ENCODE measurements at places on chromosomes 1 and 21. TPM values are rescaled to one million over a fixed set of nuclear protein-coding genes. Genes with fewer than 3 reads are reported as not detected.

DNA sequence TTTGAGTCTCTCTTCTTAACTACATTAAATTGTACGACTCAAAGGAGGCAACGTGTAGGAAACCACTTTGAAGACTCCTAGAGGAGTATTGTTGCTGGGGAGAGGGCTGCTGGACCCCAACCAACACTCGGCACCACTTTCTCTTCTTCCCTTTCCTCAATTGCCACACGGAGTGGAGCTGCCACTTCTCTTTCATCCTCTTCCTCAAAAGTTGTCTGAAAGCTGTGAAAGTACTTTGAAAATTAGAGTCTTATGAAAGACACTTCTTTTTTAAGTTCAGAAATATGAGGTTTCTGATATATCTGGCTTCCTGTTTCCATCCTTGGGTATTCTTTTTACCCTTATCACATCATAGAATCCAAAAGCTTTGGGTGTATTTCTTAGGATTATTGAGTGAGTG lies 59.5 kb downstream of the MRPS6 start:
- no peak for DNase-seq

GRCh38 chr1:3482378-3482849 lies 27.9 kb downstream of the ARHGEF16 start:
- DNase-seq, result no peak

GRCh38 chr1:197444755-197445154 lies 176.7 kb downstream of the CRB1 start:
- no peak for DNase-seq

DNA sequence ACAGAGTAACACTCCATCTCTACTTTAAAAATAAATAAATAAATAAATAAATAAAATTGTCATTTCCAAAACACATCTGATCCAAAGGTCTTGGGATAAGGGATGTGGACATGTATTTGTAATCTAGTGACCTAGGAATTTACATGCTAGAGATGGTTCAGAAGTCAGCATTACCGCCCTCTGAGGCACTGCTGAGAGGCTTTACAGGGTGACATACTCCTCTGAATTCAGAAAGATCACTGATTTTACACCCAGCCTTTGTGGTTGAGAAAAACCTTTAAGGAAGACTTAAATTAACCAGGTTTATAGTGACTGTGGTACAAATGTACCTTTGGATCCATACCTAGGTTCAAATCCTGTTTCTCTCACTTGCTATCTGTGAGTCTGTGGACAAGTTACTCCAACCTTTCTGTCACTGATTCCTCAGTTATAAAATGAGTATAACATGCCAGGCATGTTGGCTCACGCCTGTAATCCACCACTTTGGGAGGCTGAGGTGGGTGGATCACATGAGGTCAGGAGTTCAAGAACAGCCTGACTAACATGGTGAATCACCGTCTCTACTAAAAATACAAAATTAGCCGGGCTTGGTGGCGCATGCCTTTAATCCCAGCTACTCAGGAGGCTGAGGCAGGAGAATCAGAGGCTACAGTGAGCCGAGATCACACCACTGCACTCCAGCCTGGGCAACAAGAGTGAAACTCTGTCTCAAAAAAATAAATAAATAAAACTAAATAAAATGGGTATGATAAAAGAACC lies 20.1 kb downstream of the OSBPL9 start:
- no peak for DNase-seq

DNA sequence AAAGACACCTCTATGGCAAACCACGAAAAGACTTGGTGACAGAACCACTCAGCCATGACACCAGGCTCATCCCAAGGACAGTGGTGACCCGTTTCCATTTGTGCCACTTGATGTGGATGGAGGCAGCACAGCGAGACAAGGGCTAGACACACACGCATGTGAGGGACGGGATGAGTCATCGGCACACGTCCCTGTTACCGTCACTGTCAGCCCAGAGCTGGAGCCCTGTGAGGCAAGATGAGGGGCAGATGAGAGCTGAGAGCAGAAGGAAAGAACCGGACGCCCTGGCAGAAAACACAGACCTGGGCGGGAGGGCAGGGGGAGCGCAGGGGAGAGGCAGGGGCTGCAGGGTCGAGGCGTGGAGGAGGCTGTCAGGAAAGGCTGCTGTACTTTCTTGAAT lies 57.8 kb downstream of the SIK1 start:
- no peak for DNase-seq

GRCh38 chr1:81671038-81671437 lies 129.7 kb upstream of the ADGRL2 start:
- DNase-seq, result no peak

- DNase-seq, result no peak
These were observed 3.8 kb downstream of the ARNT start for GRCh38 chr1:150872572-150872971.

- no peak for DNase-seq
These were observed 20.0 kb downstream of the METTL13 start for GRCh38 chr1:171801487-171801891.

GRCh38 chr1:87399264-87399663 lies 70.6 kb downstream of the LMO4 start:
- DNase-seq, result no peak

Gene CELA2B
- not detected for total RNA-seq

Gene IFNLR1
- total RNA-seq, result 38.6 TPM

Gene C1orf94
- total RNA-seq, result not detected

Gene PBX1
- not detected for total RNA-seq

Gene TMEM240
- 0.31 TPM for total RNA-seq

Gene SLC37A1
- total RNA-seq, result 39.8 TPM

Gene LY9
- 63.6 TPM for total RNA-seq

Gene KIF2C
- total RNA-seq, result 1.8 TPM

Data from activated B cell treated with CpG ODN at 0.5 μM for 24 hours (primary cell).